ENCODE measurements at places on chromosomes 4 and X.

DNA sequence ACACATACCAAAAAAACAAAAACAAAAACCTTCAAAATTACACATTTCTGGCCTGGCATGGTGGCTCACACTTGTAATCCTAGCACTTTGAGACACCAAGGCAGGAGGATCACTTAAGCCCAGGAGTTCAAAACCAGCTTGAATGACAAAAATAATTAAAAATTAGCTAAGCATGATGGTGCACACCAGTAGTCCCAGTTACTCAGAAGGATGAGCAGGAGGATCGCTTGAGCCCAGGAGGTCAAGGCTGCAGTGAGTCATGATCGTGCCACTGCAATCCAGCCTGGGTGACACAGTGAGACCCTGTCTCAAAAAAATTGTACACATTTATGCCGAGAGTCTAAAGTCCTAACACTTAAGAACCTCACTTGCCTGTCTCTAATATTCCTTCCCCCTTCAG lies 18.3 kb downstream of the SLC39A8 start:
- DNase-seq: no peak

DNA sequence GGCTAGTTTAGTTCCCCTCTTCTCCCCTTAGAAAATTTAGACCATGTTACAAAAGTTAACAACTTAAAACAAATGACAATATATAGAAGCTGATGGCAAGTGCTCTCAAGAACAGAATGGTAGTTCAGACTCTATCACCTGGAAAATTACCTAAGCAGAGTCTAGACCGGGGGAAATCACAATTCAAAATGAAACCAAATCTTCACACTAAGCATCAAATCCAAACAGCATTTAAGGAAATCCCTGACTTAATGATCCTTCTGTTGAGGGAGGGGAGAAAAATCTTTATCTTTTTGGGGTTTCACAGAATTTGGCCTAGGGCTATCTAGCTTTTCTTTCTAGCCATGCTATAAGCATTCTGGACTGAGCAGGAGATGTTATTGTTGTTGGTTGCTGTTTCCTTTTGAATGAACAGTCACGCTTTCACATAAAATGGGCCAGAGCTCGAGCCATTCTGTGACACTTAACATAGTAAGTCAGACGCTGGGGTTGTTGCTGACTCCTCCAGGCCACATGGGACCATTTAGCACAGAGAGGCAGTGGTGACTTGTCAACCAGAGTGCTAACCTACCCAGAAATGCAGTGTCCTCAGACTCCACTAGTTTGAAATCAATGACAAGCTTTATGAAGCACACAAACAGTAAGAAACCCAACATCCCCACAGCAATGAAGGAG lies 16.0 kb upstream of the LSM6 start:
- no peak for DNase-seq

DNA sequence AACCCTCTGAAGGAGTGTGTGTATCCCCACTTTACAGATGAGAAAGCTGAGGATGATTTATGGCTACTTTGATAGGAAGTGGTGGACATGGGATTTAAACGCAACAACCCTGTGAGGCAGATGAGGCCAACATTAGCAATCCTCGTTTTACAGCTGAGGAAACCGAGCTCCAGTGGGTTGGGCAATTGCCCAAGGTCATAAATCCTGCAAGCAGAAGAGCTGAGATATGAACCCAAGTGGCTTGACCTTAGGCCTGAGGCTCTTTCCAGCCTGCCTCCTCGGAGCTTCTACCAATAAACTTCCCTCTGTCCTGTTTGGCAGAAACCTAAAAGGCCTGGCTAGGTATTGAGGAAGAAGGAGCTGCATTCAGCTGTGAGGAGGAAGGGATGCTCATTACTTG lies 185.5 kb upstream of the RBPJ start:
- no peak for DNase-seq

GRCh38 chrX:3094261-3094660 lies 53.0 kb downstream of the ARSF start:
- no peak for DNase-seq

GRCh38 chrX:133639726-133640125 lies 224.4 kb upstream of the GPC4 start:
- no peak for DNase-seq

- no peak for DNase-seq
These were observed 17.2 kb upstream of the ARSJ start for GRCh38 chr4:113996599-113997177.
